ENCODE measurements at places on chromosomes 4 and X.

GRCh38 chrX:141158084-141158483, 18.8 kb downstream of the LDOC1 start:
- no peak for DNase-seq

DNA sequence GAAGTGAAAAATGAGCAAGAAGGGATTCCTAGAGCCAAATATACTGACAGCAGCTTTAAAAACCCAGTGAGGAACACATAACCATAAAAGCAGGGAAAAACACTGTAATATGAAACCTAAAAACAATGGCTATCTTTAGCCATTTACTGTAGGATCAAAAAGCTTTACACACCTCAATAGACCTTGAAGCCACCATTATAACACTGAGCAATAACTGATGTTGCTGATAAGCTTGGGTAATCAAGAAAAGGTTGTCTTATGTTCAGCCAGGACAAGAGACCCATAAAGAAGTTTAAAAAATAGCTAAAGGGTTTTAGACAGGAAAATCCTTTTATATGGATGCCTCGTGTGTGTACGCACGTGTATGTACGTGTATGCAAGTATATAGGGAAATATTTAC, 16.9 kb downstream of the GATB start:
- no peak for DNase-seq

GRCh38 chr4:40723728-40724127, 26.0 kb upstream of the NSUN7 start:
- DNase-seq, result no peak

- no peak for DNase-seq
These were observed 145.8 kb upstream of the SPRY1 start for GRCh38 chr4:123250843-123251242.

DNA sequence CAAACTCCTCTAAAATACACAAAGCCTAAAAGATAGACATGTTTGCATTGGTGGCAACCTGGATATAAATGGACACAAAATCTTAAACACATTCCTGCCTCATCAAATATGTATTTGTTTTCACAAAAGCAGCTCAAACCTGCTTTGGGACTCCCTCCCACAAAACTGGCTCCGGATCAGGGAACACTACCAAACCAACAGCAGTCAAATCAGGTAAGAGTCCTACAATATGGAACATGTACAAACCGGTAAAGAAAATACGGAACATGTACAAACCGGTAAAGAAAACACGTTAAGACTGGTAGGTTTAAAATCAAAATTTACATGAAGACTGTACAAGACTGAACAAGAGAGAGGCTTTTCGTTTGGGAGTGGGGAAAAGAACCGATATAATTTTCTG, 4.3 kb downstream of the AMTN start:
- no peak for DNase-seq

GRCh38 chr4:98828801-98829200, 100.1 kb downstream of the EIF4E start:
- no peak for DNase-seq

GRCh38 chrX:119706616-119707015, 13.6 kb upstream of the SEPTIN6 start:
- no peak for DNase-seq

GRCh38 chr4:124203613-124204238, 508.8 kb downstream of the ANKRD50 start:
- no peak for DNase-seq

- DNase-seq, result no peak
These were observed 3.1 kb downstream of the MANBA start for GRCh38 chr4:102757681-102758080.

DNA sequence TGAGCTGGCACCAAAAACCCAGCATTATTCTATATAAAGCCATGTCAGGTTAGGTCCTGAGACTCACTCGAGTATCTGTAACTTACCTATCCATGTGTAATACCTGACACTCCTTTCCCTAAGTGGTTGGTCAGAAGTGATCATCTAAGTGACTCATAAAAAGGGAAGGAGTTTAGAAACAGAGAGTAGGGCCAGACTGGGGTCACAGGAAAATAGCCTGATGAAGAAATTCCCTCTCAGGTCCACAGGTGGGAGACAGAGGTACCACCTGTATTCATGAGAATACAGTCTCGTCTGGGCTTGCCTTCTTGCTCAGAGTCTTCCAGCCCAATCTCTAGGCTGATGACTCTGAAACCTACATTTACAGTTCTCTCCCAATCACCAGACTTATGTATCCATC, 161.8 kb upstream of the MAP3K15 start:
- no peak for DNase-seq

GRCh38 chr4:120864969-120865368, 57.6 kb downstream of the PRDM5 start:
- DNase-seq, result no peak

- DNase-seq, result no peak
These were observed 60.4 kb upstream of the IRF2 start for GRCh38 chr4:184534511-184535391.

GRCh38 chr4:60897415-60897814, 302.7 kb upstream of the ADGRL3 start:
- no peak for DNase-seq

- DNase-seq, result no peak
These were observed 388.7 kb downstream of the ADGRL3 start for GRCh38 chr4:61588621-61589402.

DNA sequence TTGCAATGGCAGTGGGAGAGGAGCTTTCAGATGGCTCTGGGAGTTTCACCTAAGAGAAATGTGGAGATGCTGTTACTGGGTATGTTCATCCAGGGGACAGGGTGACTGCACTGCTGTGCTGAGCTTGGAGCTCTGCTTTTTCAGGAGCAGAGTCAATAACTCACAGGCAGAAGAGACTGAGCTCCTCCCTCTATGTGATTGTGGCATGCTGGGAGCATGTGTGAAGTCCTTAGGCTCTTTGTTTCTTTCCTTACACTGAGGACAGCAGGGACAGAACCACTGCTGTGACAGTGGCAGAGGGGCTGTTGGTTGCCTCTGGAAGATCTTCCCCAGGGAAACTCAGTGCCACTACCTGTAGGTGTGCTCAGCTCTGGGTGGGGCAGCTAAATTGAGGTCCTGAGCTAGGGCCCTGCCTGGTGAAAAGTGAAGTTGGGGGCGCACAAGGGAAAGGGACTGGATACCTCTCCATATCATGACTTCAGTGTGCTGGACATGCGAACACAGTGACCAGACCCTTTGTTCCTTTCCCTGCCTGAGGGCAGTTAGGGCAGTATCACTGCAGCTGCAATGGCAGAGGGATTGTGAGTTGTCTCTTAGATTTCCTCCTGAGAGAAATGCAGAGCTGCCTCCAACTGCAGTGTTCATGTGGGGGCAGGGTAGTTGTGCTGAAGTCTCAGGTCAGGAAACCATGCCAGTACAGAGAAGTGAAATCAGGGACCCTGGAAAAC, 156.7 kb downstream of the TENT5D start:
- DNase-seq, result no peak

All from ascending aorta (tissue), 2 donors.